ENCODE measurements at places on chromosomes 5 and 9.

DNA sequence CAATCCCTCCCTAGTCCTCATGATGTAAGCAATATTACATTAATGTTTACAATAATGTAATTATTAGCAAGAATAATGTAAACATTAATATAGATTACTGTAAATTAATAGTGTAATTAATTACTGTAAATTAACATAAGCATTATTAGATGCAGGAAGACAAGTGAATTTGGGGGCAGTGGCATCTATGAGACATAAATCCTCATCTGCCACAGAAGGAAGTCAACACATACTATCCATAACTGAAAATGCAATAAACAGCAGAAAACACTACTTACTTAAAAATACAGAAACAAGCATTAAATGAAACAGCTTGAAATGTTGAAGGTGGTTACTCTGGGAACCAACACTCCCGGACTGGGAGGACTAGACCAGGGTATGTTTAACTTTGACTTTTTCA is 685 bp upstream of the NIPSNAP3A start:
- no peak for DNase-seq

- DNase-seq: no peak
Observed at GRCh38 chr9:106111039-106111730, 416.8 kb downstream of the TMEM38B start.

- DNase-seq: no peak
Observed at GRCh38 chr9:37295178-37295577, 127.3 kb upstream of the GRHPR start.

GRCh38 chr5:39505791-39506190 is 81.0 kb upstream of the DAB2 start:
- no peak for DNase-seq

- no peak for DNase-seq
Observed at GRCh38 chr9:12494411-12494810, 198.8 kb upstream of the TYRP1 start.

DNA sequence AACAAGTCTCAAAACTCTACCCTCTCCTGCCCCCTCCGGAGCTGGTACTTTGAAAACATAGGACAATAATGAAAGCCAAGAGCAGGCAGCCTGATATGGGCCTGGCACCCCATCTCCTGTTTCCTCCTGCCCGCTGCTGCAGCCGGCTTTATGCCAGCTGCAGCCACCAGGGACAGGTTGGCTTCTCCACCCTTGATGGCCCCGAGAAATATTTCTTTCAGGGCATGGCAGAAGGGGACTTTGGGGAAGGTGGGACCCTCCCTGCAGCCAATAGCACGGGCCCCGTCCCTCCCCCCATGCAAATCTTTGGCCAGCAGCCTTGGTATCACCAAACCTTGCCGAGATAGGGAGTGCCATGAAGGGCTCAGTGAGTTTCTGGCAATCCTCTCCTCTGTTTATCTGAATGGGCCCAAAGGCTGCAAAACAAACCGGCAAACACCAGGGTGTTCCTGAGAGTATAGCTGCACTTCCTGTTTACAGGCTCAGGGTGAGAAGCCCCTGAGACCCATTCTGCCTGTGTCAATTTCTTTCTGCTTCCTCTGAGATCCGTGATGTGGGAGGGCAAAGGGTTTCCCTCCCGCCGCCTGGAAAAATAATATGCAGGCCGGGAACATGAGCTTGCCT is 73.4 kb upstream of the BOD1 start:
- no peak for DNase-seq

All from substantia nigra (tissue), 51 donors.